HCEC 1CT (cell line): ENCODE measurements at places on chromosomes 1 and 21.

GRCh38 chr21:42009831-42010506 is at the start of gene ZBTB21:
Gene ZBTB21, minus strand, starts transcription at chr21:42010360. Its CDS starts 16,265 bp downstream, at chr21:41994095.
- peak; percentile 97 for DNase-seq

- DNase-seq = peak; percentile 43
Observed at GRCh38 chr1:171590022-171590421, 32.0 kb upstream of the MYOCOS start.

GRCh38 chr1:46173361-46173856 is 1.5 kb upstream of the TSPAN1 start:
- no peak for DNase-seq

- DNase-seq = no peak
Observed at GRCh38 chr21:33892853-33893252, 22.8 kb downstream of the ATP5PO start.

DNA sequence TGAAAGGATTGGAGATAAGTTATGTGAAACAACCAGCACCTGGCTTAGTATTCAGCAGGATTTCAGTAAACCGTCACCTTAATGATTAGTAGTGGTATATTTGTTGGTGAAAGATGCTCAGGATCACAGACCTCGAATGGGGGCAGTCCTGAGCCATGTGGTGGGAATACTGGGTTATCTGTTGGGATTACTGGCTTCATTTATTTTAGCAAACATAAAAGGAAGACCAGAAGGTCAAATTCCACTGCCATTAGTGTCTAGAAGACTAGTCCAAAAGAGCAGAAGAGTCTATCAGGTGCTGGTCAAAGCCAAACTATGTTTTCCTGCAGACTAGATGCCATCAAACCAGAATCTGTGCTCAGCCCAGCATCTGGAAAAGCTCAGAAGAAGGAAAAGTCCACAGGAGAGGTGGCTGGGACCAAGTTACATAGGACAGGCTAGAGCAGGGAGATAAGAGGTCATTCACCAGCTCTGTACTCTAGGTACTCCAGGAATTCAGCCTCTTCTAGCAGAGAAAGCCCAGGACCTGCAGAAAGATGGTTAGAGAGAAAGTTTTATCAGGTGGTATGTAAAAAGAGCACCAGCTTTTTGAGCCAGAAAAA is 343.4 kb downstream of the PLPP3 start:
- DNase-seq = no peak

GRCh38 chr1:6273380-6273891 is 12.5 kb upstream of the GPR153 start:
- peak; percentile 20 for DNase-seq

DNA sequence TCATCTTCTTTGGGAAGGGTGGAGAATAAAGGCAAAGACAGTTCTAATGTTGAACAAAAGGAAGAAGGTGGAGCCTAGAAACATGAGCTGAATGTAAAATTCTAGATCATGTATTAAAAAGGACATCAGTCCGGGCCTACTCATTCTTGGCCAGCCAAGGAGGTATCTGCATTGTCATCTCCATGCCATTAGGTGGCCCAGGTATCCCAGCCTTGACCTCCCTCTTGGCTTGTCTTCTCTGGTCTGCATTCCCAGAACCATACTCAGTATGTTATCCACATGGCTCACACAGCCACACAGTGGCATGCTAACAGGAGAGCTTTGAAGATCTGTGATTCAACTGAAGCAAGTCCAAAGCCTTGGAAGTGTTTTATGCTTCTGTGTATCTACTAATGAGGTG is 369.8 kb upstream of the KAZN start:
- no peak for DNase-seq

DNA sequence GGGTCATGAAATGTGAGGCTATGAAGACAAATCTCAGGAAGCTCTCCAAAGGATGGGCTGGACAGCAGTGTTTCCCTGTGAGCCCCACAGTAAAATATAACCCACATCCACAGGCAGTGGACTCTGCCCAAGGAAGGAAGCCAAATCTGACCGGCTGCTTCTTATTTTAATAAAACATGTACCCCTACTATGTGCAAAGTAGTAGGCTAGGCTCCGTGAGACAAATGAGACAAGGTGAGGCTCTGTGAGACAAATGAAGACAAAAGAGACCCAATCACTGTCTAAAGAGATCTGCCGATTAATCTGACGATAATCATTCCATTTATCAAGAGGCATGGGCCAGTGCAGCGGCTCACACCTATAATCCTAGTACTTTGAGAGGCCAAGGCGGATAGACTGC is 2.1 kb downstream of the ASAP3 start:
- no peak for DNase-seq

GRCh38 chr1:200488375-200489165 is 78.7 kb upstream of the ZNF281 start:
- DNase-seq = peak; percentile 81

- no peak for DNase-seq
Observed at GRCh38 chr1:67290236-67290635, 17.4 kb upstream of the IL12RB2 start.

- no peak for DNase-seq
Observed at GRCh38 chr1:93137604-93138292, 42.5 kb downstream of the TMED5 start.

GRCh38 chr1:110731529-110731928 is 56.8 kb upstream of the KCNA3 start:
- DNase-seq = no peak

DNA sequence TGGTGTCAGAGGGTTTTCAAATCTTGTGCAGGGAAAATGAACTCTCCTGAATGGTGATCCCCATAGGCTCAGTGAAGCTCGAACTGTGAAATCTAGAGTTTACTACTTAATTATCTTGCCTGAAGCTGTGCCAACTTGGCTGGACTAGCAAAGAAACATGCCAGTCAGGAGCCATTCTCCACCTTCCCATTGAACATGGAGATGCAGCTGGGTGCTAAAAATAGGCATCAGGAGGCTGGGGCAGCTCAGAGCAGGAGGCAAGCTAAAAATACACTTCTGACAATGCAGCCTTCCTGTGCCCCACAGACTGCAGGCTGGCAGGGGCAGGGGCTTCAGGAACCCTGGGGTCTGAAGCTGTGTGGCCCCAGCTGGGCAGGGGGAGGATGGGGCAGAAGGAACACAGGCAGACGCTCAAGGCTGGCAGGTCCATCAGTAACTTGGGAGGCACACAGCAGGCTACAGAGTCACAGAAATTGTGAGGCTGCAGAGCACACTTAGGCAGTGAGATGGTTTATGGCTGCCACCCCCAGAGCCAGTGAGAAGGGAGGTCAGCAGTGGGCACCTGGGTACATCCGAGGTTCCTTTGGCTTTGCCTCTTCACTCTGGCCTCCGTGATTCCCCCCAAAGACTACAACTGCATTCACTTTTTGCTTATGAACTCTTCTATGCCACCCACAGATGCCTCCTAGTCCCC is 155.4 kb upstream of the KCND3 start:
- DNase-seq = no peak

GRCh38 chr1:205058853-205059252 is 15.8 kb downstream of the CNTN2 start:
- DNase-seq = no peak

DNA sequence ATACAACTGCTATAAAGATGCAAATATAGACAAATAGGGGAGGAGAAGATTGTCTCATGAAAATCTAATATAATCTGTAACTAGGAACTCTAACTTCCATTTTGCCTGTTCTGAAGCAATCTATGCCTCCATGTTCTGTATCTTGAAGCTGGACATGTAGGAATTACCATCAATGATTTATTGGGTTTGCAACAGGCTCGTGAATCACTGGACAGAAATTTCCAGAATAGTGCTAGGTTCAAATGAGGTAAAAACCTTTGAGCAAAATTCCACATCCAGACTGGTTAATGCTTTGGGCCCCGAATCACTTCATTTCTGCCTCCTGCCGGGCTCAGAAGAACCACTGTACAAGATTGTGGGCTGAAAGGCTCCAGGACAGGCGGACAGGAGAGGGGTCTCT is 110.7 kb upstream of the CTTNBP2NL start:
- DNase-seq = no peak

- DNase-seq = no peak
Observed at GRCh38 chr1:231188768-231189167, 26.9 kb downstream of the TRIM67 start.

- DNase-seq = peak; percentile 41
Observed at GRCh38 chr21:43034101-43034500, 41.5 kb downstream of the CBS start.

GRCh38 chr1:188155261-188155660 is 1326.5 kb downstream of the PLA2G4A start:
- DNase-seq = no peak

DNA sequence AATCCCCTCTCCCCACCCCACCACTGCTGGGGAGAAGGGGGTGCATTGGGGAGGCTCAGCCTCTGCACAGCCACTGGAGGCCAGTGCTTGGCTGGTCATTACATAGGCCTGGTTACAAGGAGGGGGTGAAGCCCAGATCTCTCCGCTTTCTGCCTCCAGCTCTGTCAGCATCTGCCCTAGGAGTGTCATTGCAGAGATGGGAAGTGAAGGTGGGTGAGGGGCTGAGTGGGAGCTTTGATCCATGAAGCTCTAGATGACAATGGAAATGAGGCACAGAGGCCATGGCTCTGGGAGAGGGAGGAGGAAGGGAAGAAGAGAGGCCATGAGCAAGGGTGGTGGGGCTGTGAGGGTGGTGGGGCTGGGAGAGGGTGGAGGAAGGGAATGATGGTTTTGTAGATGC is 411.6 kb downstream of the MATN1 start:
- no peak for DNase-seq
